ENCODE measurements at places on chromosomes 2 and 18. TPM values are rescaled to one million over a fixed set of nuclear protein-coding genes. Genes with fewer than 3 reads are reported as not detected.

OSR1 gene
- 93.7 TPM for total RNA-seq

DNA sequence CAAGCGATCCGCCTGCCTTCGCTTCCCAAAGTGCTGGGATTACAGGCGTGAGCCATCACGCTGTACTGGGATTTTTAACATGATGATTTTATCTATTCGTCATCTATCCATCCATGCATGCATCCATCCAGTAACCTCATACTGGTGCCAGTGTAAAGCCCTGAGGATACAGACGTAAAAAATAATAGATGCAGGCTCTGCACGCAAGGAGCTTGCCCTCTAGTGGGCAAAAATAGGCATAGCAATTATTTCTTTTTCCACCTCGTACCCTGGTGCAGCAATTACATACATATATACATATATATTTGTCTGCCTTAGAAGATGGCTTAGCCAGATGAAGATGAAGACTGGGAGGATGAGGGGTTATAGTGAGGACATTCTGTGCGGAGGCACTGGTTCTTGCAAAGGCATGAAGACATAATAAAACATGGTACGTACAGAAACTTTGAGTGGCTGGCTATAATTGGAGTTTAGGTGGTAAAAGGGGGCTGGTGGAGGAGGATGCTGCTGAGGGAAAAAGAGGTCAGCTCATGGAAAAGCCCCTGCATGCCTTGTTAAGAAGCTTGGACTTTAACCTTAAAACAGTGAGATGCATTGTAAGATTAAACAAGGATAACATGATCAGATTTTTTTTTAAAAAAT, 19.6 kb upstream of the RPIA start:
- DNase-seq, result no peak

C1GALT1C1L gene
- 2.2 TPM for total RNA-seq

DNA sequence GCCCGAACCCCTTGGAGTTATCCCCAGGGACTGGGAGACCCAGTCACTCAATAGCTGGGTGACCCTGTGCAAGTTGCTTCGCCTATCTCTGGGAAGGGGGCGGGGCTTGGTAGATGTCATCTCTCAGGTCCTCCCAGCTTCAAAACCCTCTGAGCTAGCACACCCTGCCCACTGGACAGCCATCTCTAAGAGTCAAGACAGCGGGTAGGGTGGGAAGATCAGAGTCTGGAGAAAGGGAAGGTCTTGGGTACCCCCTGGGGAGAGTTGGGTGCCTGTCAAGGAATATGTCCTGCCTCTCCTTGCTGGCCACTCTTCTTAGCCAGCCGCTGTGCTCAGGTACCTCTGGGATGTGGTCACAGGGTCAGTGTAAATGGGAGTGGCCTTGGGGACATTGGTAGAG, 8.0 kb downstream of the GLI2 start:
- DNase-seq, result no peak

DNA sequence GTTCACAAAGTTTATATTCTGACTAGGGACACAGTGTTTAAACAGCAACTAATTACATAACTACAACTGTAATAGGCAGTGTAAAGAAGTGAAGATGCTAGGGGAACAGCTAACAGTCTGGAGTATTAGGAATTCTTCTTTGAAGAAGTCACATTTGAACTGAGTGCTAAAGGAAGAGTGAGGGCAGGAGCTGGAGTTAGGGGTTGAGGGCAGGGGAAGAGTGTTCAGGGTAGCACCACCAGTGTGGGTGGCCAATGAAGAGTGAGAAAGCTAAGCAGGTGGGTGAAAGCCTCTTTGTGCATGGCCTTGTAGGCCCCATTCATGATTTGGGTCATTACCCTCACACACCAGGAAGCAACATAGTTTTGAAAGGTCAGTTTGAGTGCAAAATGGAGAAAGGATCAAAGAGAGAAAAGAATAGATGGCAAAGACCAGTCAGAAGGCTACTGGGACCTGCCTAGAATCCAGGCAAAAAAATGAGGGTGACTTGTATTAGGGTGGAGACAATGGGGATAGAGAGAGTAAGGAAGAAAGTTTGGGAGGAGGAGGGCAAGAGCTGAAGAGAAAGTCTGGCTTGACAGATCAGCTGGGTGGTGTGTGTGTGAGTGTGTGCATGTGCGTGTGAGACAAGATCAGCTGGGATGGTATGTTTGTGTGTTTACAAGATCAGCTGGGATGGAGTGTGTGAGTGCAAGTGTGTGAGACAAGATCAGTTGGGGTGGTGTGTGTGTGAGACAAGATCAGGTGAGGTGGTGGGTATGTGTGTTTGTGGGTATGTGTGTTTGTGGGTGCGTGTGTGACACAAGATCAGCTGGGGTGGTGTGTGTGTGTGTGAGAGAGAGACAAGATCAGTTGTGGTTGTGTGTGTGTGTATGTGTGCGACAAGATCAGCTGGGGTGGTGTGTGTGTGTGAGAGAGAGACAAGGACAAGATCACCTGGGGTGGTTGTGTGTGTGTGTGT, 43.6 kb upstream of the AGPS start:
- DNase-seq, result no peak

DNA sequence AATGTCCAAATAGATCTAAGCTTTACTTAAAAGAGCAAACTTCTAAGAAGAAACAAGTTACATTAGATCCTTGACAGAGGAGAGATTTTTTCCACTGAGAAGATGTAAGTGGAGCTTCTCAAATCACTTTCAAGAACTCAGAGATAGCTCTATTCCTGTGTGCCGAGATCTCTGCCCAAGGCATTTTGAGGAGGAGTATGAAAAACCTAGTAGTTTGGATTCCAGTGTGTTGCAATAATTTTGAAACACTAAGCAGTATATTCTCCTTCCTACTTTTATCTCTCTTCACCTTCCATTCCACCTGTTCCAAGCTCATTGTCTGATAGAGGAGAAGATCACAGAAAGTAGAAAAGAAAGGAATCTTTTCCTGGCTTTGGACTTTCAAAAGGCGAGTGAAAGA, 192.0 kb upstream of the TANK start:
- no peak for DNase-seq

DNA sequence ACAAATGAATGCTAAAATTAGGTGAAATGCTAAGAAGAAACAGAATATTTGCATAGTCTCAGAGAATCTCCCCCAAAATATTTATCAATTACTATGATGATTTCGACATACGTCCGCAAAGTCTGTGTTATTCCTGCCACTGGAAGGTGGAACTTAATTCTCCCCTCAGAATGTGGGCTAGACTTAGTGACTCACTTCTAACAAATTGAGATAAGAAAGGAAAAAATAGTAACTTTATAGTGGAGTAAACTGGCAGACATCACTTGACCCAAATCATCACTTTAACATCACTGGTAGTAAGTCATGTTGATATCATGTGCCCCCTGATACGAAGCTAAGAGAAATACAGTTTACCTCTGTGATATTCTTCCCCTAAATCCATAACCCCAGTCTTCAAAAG, 23.5 kb downstream of the HADHB start:
- DNase-seq, result no peak

DNA sequence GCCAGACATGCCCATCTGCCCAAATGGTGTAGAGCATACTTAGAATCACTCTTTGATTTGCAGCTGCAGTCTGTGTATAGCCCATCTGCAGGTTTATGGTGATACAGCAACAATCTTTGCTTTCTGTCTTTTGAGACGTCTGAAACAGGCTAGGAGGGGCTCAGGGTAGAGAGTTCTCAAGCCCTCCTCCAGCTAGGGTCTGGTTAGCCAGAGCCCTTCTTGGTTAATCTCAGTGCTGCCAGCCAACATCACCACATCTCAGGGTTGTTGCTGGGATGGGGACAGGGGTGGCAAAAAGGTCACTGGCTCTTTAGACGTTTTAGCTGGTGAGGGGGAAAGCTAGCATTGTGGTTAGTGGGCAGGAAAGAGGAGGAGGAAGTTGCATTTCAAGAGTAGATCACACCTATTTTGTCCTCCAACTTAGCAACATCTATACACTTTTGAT, 136.6 kb upstream of the ACAA2 start:
- no peak for DNase-seq

DNA sequence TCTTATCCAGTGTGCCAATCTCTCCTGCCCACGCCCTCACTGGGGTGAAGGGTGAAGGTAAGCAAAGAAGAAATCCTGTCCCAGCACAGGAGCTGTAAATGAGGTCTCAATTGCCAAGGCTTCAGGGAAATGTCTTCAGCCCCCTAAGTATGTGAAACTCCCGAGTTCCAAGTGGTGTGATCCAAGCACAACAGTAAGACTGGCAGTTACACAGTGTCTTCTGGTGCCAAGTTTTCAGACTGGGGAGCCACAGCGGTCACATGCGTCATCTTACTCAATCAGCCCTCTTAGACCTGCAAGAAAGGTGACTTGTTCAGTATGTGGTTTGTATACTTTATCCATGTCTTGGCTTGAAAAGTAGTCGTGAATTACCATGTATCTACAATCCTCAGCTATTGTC, 55.0 kb upstream of the SPRED2 start:
- no peak for DNase-seq

- DNase-seq, result no peak
Measured at GRCh38 chr18:2222270-2223185, 348.8 kb downstream of the METTL4 start.

DNA sequence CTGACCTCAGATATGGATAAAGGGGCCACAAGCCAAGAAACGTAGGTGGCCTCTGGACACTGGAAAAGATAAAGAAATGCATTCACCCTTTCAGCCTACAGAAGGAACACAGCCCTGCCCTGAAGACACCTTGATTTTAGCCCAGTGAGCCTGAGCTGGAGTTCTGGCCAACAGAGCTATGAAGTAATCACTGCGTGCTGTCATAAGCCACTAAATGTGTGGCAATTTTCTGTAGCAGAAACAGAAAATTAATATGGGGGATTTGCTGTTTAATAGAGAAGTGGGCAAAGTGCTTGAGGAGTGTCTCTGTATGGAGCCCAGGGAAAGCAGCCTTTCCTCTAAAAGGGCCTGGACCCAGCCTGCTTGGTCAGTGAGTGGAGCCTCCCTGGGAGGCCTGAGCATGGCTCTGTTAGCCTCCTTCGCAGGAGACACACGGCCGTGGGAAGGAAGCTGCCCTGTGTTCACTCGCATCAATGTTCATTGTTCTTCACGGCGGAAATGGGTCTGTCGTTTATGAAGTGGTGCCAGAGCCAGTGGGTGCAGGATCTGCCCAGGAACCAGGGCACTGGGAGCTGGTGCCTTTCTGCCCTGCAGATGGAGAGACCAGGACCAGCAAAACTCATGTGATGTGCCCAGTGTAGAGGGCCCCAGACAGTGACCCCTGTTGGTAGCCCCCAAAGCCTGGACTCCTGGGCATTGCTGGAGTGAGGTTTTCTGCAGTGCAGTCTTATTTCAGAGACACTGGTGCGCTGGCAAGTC, 268.9 kb downstream of the NDUFA10 start:
- DNase-seq, result no peak

DNA sequence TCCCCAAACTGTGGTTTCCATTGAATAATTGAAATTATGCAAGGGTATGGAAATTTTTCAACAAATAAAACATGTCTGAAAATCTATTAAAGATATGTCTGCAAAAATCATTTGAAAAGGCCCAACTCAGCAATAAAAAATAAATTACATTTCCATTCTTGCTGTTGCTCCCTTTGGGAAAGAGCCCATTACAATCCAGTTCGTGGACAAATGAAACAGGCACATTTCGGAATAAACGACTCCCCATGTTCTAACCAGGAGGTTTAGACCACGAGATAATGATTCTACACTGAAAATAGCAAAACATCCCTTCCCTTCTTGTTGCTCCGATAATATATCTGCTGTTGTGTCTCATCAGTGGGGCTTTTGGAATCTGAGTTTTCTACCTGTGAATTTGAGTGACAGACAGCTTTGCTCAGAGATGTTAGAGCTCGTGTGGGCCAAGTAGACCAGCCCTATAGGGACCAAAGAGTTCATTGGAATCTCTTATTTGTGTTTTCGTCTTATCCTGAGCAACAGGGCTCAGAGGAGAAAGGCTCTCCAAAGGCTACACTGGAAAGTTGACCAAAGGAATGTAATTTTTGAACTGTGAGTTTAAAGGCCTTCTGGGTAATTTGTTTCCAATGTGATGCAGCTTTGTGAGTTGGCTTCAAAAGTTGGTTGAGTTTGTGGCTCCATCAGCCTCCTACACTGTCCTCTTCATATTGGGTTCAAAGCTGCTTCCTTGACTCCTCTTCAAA, 119.5 kb downstream of the ACTR3 start:
- no peak for DNase-seq

DNA sequence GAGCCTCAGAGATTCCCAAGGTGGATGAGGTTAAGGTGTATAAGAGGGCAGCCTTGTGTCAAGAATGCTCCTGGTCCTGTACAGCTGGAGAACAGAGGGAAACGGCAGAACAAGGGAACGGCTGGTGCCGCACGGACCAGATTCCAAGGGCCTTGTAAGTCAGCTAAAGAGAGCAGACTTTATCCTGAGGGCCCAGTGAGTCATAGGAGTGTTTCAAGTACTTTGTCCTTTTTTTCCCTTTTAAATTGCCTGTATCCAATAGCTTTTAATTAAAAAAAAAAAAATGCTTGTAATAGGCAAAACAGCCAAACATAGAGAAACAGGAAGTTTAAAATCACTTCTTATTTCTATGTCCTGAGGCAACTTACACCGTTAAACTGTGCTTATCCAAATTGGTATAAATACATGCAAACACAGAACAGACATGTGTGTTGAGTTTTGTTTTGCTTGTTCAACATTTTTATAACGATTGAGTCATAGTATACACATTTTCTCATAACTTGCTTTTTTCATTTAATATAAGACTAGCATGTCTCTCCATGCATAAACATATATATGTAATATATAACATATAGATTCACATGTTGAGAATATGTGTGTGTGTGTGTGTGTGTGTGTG, 42.1 kb upstream of the EVA1A start:
- no peak for DNase-seq

DNA sequence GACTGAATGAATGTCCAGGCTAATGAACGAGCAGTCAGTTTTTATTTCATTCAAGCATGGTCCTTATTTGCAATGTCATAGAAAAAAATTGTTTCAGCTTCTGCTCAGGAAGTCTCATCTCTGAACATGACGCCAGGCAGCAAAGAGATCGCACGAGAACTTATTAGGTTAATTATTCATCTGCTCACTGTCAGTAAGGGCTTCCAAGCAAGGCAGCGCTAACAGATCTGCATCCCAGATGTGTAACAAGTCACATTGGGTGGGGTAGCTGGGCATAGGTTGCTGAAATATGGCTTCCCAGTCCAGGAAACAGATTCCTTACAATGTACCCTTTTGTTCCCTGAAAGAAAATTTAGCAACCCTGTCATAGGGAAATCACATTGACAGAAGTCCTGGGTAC, 63.5 kb downstream of the ANKRD44 start:
- DNase-seq, result no peak

SAG gene
- not detected for total RNA-seq

VWA3B gene
- 0.48 TPM for total RNA-seq

YES1 gene
- 70.2 TPM for total RNA-seq

DNA sequence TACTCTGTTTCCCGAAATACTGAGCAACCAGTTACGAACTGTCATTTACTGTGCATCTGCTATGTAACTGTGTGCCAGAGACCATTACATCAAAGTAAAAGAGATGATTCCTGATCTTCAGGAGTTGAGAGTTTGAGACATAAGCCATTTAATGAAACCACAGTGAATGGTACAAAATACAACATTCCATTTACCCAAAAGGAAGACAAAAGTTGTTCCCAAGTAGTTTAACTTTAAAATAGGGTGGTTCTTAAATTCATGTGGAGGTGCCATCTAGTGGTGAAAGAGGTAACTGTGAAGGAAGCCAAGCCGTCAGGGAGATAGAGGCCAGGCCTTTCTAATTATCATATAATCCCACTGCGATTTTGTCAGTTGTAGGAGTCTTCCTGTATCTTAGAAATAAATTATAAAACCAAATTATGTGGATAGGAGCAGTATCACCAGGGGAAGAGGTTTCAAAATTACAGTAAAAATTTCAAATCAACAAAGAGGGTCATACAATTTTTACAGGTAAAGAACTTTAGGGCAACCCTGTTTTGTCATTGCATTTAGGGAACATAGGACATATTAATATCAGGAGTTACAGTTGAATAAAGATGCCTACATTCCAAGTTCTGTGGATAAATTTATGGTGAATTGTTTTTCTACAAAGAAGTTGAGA, 67.7 kb downstream of the EPAS1 start:
- peak; percentile 26 for DNase-seq
